Inflammatory macrophage (primary cell): ENCODE measurements at places on chromosomes 5 and 9.

DNA sequence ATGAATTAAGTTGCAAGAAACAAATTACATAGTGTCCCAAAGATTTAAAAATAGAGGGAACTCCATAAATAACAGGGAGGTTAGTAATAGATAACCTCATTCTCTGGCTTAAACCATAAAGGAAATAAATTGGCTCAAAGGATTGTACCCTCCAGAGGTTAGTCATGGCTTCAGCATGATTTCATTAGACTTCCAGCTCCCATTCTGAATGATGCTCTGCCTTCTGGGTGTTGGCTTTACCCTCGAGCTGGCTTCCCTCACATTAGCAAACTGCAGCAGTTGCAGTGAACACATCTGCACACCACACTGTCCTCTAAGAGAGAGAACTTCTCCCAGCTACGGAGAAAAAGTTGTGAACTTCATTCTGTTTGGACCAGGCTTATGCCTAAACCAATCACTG lies 70.4 kb downstream of the RGS7BP start:
- DNase-seq, result no peak

DNA sequence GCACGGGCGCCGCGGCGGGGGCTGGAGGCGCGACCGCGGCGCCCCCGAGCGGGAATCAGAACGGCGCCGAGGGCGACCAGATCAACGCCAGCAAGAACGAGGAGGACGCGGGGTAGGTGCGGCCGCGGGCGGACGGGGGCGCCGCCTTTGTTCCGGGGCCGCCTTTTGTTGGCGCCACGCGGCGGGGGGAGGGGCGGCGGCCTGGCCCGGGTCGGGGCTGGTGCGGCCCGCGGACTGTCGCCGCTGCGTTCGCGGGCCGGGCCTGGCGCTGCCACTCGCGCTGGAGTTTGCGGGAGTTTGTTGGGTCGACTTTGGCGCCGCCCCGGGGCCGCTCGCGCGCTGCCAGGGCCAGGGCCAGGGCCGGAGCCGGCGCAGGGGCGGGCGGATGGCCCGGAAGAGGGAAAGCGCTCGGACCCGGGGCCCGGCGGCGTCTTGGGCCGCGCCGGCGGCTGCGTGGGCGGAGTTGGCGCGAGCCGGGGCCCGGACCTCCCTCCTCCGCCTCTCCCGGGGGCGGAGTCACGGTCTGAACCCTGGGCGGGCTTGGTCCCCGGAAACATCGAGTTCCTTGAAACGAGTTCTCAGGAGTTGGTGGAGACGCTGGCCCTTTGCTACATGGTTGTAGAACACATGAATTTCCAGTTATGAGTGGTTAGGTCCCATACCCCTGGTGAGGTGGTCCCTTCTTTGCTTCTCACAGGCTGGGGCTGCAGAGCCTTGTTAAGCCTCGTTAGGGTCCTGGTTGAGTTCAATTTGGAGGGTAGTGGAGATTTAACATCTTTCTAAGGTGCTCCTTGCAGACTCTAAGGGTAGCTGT lies 809 bp downstream of the HNRNPAB start:
- peak; percentile 85 for DNase-seq

GRCh38 chr5:109516390-109516789 lies 106.6 kb upstream of the PJA2 start:
- DNase-seq, result no peak

DNA sequence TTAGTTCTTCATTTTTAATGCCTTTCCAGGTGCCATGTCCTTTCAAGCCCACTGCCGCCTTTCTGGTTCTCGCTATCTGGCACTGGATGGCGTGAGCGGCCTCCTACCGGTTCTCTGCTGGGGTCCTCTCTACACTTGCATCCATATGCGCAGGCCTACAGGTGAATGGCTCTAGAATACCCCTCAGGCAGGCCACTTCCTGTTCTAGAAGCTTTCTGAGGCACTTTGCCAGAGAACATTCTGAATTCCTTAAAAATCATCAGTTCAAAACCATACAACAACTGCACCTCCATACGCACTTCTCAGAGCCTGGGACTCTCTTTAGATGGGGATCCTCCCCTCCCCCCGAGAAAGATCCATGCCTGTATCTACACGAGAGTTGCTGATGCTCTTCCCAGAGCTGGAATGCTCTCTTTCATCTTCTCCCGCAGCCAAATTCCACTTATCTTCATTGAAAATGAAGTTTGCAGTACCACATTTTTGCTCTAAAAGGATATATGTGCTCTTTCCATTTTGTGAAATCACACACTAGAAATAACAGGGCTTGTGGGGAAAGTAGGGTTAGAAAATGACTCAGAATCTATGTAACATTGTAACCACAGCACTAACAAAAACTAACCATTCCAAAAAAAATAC lies 1.4 kb upstream of the LHFPL2 start:
- peak; percentile 19 for DNase-seq

DNA sequence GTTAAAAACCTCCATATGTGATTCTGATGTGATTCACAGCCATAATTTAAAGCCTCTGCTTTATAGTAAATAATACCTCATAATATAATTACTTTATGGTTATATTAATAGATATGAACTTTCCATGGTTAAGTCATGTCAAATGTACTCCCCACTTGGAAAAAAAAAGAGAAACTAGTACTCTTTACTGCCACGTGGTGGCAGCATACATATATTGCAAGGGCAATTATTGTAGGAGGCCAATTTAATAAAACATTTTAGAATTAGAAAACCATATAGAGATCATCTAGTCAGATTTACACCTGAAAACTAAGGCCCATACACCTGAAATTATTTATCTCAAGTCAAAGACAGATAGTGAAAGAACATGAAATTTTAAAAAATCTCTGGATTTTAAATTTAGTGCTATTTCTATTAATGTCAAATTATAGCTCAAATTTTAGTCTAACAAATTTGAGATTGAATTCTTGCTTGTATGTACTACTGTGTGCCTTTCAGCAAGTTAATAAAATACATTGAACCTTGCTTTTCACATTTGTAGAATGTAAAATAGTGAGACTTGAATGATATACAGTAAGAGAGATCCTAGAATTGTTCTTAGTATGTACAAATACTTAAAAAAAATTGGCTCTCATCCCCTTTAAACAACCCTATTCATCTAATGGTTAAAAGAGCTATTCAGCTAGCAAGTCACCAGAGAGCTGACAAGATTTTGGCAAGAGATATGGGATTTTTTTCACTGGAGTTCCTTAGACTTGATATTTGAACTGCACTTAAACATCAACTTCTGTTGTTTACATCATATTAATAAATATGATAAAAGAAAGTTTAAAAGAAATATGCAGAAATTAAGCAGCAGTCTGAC lies 603.8 kb downstream of the TLE4 start:
- peak; percentile 8 for DNase-seq

DNA sequence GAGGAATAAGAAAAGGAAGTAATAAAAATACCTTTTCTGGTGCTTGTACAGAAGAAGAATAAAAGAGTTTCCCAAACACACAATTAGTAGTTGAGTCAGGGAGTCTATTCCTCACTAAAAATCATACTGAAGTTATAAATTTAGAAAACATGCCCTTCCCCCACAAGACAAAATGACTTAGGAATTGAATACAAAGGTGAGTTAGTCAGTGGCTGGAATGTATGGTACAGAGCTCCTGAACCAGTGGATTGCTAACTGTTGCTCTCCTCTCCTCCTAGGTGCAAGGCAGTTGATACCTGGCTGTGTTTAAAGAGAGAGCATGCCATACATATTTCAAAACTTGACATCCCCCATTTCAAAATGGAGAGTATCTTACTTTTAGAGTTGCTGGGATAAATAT lies 1.9 kb downstream of the GDA start:
- DNase-seq, result no peak

DNA sequence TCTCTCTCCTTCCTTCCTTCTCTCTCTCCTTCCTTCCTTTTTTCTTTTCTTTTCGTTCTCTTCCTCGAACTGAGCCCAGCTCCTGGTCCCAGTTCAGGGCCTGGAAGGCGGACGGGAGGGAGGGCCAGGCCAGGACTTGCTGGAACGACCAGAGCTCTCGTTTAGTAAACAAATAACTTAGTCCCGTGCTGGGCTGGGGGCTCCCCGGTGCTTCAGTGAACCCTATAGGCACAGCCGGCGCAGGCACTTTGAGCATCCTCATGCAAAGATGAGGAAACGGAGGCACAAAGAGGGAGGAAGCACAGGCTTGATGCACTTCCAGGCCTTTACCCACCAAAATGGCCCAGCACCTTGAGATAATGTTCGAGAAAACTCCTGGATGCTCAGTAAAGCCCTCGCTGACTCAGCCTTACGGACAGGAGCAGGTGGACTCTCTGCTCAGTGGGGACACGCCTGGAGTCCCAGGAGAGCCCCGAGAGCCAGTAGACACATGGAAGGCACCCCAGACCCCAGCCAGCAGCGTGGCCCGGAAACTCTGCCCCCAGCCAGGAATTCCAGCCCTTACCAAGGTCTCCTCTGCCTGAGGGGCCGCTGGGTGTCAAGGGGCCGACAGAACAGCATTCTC lies 18.8 kb downstream of the FAM163B start:
- DNase-seq, result no peak

DNA sequence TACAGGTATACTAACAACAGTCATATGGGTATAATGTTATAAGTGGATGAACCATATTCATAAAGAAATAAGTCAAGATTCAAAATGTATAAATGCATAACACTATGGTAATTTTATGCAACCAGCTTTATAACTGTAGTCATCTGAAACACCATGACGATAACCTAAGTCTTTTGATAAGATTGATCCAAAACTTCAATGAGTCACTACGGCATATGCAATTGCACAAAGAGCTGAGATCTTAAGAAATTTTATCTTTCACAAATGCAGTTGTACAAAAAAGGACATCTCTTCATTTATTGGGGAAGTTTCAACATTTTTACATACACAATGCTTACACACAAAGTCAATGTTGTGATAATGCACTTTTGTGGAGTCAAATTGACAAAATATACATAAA lies 20.3 kb downstream of the FAM81B start:
- DNase-seq, result no peak

GRCh38 chr5:6737043-6737941 lies 24.1 kb downstream of the TENT4A start:
- DNase-seq, result no peak

GRCh38 chr5:73544429-73545402 lies 20.7 kb downstream of the ANKRA2 start:
- no peak for DNase-seq

DNA sequence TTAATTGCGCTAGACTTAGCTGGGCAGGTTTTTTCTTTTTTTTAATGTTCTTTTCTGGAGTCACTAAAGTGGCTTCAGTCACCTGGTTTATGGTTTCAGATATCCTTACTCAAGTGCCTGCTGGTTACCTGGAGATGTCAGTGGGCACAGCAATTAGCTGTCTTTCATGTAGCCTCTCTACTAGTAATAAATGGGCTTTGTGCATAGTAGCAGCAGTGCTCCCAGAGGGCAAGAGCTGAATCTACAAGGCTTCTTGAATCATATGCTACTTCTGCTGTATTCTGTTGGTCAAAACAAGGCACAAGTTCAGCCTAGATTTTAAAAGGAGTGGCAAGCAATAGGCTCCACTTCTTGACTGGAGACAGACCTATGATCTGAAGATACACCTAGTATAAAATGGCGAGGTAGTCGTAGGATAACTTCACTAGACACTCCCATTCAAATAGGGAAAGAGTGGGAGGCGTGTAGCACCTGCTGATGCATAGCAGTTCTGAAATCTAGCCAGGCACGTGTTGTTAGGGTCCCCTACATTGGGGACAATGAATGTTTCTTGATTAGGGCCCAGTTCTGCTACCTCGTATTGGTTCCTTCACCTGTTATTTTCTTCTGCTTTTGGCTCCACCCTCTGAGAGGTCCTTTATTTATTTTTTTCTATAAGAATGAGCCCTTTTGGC lies 7.0 kb downstream of the SCAMP1 start:
- DNase-seq, result no peak

DNA sequence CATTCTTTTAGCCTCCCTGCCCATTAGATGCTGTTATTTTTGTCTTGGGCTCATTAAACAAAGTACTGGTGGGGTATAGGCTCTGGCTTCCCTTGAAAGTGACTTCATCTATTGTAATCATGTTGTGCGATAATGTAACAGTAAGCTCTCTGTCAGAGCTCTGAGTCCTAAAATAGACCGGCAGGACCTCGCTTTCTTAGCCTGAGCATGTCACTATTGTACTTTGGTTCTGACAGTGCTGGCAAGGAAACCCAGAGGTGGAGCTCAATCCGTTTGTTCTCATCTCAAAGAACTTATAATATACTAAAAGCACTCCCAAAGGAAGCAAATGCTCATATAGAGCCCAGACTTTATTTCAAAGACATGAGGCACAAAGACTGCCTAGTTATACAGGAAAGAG lies 339.1 kb upstream of the CCNH start:
- DNase-seq, result no peak

- DNase-seq, result no peak
Observed at GRCh38 chr5:82649943-82650342, 371.8 kb upstream of the RPS23 start.

DNA sequence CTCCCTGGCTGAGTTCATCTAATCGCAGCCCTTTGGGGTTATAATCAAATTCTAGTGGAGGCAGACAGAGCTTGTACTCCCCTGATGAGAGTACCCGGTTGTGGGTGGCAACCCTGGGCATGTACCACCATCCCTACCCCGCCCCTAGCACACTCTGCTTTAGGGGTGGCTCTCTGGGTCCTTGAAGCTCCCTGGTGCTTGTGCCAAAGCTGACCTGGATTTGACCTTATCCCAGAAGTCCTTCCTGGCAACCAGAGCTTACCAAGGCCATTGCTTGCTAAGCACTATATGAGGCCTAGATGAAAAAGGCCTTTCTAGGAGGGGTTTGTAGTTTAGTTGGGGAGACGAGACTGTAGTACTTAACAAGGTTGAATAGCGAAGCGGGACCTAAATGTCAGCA lies 72.2 kb downstream of the RGS3 start:
- no peak for DNase-seq
